CD4-positive, alpha-beta T cell treated with Interleukin-6 at 100 ng/mL for 8 hours (primary cell): ENCODE measurements at places on chromosomes 4 and X.
A peak's percentile ranks its signal among the peaks of the same experiment; 100 is the strongest.

GRCh38 chr4:101081695-101082369 lies 265.5 kb downstream of the PPP3CA start:
- DNase-seq: no peak

- DNase-seq: no peak
Observed at GRCh38 chr4:81906905-81907304, 435.2 kb upstream of the RASGEF1B start.

DNA sequence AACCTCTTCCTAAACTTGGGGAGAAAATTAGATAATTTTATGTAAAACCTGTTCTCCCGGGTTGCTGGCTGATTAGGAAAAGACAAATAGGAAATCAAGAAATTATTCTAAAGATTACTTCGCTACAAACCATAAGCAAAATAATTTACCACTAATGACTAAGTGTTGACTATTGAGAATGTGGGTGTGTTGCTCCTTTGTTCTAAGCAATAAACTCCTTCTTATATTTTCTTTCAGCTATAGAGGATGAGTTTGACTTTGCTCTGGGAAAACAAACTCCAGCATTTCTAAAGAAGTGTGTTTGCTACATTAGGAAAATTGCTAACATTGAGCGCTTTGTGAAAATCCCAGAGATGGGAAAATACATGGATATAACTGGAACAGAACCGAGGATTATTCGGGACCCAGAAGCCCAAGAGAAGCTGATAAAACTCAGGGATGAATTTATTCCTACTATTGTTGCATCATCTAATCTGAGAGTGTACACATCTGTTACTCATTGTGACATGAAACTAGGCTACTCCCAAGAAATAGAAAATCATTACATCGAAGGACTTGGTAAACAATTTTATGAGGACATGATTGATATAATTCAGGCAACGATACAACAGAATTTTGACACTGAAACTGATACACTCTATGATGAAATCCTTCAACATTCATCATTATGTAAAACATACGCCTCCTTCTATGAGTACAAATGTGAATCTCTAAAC lies 194.2 kb downstream of the NWD2 start:
- no peak for DNase-seq

- DNase-seq: no peak
Observed at GRCh38 chrX:134625315-134625718, 33.0 kb downstream of the PLAC1 start.

- DNase-seq: no peak
Observed at GRCh38 chr4:99156992-99157391, 12.9 kb upstream of the ADH4 start.

- no peak for DNase-seq
Observed at GRCh38 chr4:165828928-165829327, 44.1 kb upstream of the TLL1 start.

DNA sequence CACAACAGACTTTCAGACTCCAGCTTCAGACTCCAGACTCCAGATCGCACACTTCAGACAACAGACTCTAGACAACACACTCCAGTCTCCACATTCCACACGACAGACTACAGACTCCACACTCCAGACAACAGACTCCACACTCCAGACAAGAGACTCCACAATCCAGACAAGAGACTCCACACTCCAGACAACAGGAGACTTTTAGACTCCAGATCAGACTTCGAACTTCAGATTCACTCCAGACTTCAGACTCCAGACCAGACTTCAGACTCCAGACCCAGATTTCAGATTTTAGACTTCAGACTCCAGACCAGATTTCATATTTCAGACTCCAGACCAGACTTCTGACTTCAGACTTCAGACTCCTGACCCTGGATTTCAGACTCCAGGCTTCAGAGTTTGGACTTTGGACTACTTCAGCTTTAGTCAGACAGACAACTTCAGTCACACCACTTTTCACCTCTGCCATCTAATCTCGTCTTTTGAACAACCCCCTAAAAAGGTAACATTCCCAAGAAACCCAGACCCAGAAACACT lies 29.0 kb upstream of the TLR2 start:
- DNase-seq: no peak

- no peak for DNase-seq
Observed at GRCh38 chrX:81564851-81565250, 362.9 kb downstream of the SH3BGRL start.

DNA sequence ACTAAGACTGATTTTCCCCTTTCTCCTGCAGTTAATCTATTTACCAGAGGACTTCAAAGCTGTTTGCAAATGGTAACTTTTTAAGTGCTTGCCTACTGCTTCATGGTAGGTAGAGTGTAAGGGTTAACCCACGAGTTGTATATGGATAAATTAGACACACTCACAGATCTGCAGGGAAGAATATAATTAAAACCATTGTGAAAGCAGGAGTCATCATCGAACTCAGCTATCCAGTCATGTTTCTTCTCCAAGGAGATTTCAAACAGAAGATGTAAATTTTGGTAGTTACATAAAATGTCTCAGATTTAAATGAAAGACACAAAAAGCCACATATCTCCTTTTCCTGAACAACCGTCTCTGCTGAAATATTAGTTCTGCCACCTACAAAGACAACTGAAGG lies 549 bp upstream of the XG start:
- no peak for DNase-seq

GRCh38 chr4:75644095-75644494 lies 13.8 kb upstream of the CDKL2 start:
- DNase-seq: no peak

- DNase-seq: no peak
Observed at GRCh38 chr4:2442175-2442993, 23.6 kb downstream of the CFAP99 start.

GRCh38 chr4:182273191-182273935 lies 30.2 kb downstream of the TENM3 start:
- no peak for DNase-seq

GRCh38 chrX:3346501-3347259 lies at the start of gene MXRA5:
Gene MXRA5 (minus strand): TSS chrX:3346652. CDS start chrX:3343833, 2,819 bp downstream.
- DNase-seq: no peak

DNA sequence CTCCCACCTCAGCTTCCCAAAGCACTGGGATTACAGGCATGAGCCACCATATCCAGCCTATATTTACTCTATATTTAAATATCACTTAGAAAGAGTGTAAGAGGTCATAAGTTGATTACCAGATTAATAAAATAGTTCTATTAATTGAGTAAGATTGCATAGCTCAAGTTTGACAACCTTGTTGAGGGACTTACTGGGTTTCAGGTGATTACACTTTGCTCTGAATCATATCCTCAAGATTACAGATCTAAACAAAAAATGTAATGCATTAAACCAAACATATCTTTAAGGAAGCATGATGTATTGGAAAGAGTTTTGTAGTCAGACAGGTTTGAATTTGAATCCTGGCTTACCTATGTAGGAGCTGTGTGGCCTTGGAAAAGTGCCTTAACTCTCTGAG lies 47.9 kb upstream of the IL13RA2 start:
- no peak for DNase-seq

GRCh38 chrX:12686331-12686730 lies 104.9 kb upstream of the PRPS2 start:
- DNase-seq: no peak

- no peak for DNase-seq
Observed at GRCh38 chr4:164874789-164875188, 2.2 kb upstream of the APELA start.

- no peak for DNase-seq
Observed at GRCh38 chr4:85747882-85748491, 273.0 kb downstream of the ARHGAP24 start.

DNA sequence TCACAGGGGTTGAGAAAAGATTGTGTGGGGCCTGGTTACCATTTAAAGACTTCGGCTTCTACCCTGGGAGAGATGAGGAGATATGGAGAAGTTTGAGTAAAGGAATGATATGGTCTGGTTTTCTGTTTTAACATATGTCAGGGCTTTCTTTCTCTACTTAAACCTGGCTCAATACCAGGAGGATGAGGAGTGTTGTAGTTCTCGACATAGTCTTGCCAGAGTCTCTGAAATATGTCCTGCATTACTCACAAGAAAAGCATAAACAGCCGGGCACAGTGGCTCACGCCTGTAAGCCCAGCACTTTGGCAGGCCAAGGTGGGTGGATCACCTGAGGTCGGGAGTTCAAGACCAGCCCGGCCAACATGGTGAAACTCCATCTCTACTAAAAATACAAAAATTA lies 16.4 kb upstream of the ACE2 start:
- no peak for DNase-seq

- no peak for DNase-seq
Observed at GRCh38 chr4:38489011-38489861, 174.8 kb upstream of the KLF3 start.

DNA sequence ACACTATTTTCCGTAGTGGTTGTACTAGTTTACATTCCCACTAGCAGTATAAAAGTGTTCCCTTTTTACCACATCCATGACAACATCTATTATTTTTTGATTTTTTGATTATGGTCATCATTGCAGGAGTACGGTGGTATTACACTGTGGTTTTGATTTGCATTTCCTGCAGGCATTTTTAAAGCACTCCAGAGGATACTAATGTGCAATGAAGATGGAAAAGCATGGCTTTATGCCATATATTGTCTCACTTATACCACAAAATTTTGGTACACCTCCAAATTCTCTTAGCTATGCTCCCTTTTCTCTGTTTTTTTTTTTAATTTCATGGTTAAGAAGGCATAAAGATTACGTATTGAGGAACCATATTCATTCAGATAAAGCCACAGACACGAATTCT lies 35.1 kb upstream of the NPY2R start:
- no peak for DNase-seq

GRCh38 chrX:69133921-69134542 lies 31.2 kb downstream of the PJA1 start:
- DNase-seq: no peak

DNA sequence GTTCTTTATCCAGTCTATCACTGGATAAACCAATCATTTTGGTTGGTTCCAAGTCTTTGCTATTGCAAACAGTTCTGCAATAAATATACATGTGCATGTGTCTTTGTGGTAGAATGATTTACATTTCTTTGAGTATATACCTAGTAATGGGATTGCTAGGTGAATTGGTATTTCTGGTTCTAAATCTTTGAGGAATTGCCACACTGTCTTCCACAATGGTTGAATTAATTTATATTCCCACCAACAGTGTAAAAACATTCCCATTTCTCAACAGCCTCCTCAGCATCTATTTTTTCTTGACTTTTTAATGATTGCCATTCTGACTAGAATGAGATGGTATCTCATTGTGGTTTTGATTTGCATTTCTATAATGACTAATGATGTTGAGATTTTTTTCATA lies 791.7 kb upstream of the AGA start:
- no peak for DNase-seq

GRCh38 chr4:76011700-76012387 lies 4.5 kb upstream of the CXCL9 start:
- no peak for DNase-seq

- DNase-seq: no peak
Observed at GRCh38 chrX:133297284-133297683, 79.1 kb upstream of the TFDP3 start.

DNA sequence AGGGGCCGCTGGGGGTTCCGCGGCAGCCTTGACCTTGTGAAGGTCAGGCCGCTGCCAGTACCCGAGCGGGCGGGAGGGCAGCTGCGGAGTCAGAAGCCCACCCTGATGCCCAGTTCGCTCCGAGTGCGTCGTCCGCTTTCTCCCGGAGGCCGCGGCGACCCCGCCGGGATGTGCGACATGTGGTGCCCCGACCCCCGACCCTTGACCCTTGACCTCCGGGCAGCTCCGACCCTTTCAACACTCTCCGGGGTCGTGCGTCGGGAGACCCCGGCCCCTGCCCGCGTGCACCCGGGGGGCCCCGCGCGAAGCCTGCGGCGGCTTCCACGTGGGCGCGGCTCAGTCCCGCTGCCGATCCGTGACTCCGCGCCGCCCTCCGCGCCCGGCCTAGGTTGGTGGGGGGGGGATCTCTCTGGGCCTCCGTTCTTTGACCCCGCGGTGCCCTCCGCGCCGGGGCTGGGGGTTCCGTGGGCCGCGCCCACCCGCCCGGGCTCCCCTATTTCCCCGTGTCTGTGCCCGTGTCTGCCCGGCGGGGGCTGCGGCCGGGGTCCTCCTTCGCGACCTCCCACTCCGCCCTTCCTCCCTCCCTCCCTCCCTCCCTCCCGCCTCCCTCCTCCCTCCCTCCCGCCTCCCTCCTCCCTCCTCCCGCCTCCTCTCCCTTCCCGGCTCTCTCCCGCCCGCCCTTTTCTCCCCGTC lies 609 bp upstream of the SLC25A6 start:
- no peak for DNase-seq

- DNase-seq: no peak
Observed at GRCh38 chrX:51922561-51922960, 29.1 kb downstream of the MAGED1 start.

DNA sequence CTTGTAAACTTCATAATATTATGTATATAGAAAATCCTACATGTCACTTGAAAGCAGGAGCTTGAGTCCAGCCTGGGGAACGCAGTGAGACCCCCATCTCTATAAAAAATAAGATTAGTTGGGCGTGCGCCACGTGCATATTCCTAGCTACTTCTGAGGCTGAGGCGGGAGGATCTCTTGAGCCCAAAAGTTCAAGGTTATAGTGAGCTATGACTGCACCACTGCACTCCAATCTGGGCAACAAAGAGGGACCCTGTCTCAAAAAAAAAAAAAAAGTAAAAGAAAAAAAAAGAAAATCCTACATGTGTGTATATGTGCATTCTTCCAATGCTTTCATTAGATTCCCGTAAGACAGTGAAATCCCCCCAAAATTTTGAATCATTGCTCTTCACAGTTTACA lies 1.7 kb downstream of the SEC31A start:
- no peak for DNase-seq

- DNase-seq: peak; percentile 30
Observed at GRCh38 chrX:153723351-153724251, 586 bp downstream of the BCAP31 start.

DNA sequence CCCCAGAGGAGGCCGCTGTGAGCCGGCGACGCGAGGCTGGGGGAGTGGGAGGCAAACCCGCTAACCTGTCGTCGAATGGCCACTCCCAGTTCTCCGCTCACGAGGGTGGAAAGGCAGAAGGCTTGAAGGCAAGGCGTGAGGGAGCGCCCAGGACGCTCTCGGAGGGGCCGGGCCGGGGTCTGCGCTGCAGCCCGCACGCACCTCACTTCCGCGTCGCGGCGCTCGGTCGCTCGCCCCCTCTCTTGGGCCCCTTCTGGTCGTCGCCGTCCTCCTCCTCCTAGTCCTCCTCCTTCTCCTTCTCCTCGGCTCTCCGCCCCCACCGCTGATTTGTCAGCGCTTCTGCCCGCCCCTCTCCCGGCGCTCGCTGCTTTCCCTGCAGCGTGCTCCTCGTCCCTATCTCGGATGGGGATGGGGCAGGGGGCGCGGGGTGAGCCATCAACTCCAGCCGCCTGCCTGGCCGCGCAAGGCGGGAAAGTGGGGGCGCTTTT lies at the start of gene SNCA:
Gene SNCA, minus strand, starts transcription at position 265 of the 488 bp plus-strand sequence. CDS start 1,494 bp downstream, outside the sequence.
- peak; percentile 6 for DNase-seq
